Daoy (cell line): ENCODE measurements at places on chromosomes 1 and 21.

DNA sequence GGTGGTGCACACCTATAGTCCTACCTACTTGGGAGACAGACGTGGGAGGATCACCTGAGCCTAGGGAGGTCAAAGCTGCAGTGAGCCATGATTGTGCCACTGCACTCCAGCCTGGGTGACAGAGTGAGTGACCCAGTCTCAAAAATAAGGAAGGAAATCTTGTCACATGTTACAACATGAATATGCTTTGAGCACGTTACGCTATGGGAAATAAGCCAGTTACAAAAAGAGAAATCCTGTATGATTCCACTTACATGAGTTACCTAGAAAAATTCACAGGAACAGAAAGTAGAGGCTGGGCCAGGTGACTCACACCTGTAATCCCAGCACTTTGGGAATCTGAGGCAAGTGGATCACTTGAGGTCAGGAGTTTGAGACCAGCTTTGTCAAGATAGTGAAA lies 6.7 kb upstream of the PADI6 start:
- no peak for DNase-seq

GRCh38 chr1:177568622-177569021 lies 397.9 kb downstream of the BRINP2 start:
- no peak for DNase-seq

DNA sequence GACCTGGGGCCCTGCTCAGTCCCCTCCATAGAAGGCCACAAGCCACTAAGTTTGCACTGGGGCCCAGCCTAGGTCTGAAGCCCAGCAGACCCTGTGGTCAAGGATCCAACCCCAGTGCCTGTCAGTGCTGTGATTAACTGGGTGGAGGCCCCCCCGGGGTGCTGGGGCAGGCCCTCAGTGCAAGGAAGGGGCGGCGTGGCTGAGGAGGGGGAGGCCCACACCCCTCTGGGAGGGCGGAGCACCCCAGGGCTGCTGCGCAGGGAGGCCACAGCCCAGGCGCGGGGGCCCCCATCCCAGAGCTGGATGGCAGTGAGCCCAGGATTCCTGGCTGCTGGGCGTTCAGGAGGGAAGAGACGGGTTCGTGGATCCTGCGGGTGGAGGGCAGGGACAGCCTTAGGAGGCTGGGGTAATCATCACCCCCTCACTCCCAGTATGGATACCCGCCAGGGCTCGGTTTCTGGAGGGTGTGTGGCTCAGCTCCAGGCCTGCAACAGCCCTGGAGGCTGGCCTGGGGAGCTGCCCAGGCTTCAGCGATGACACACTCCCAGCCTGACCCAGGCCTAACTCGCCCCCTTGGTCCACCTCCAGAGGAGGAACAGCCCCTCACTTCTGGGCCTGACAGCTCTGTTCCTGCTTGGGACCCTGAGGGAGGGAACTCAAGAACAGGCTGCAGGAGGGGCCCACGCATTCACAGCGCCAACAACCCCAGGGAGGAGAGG lies 890 bp downstream of the GJC2 start:
- peak; percentile 43 for DNase-seq

DNA sequence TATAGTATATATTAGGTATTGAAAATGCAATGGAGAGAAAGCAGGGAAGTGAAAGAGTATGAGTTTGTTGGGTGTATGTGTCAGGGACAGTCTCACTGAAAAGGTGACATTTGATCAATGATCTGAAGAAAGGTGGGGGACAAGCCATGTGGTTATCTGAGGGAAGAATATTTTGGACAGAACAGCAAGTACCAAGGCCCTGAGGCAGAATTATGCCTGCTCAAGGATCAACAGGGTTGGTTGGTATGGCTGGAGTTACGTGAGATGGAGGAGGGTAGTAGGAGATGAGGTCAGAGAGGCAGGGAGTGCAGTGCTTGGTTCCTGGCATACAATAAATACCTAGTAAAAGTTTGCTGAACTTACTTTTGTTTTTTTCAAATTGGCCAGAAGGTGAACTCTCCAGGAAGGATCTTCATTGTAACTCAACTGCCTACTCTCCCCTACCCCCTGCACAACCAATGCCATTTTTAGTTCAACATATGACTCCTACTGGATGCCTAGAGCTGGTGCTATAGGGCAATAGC lies 1.8 kb downstream of the LAMTOR2 start:
- no peak for DNase-seq

DNA sequence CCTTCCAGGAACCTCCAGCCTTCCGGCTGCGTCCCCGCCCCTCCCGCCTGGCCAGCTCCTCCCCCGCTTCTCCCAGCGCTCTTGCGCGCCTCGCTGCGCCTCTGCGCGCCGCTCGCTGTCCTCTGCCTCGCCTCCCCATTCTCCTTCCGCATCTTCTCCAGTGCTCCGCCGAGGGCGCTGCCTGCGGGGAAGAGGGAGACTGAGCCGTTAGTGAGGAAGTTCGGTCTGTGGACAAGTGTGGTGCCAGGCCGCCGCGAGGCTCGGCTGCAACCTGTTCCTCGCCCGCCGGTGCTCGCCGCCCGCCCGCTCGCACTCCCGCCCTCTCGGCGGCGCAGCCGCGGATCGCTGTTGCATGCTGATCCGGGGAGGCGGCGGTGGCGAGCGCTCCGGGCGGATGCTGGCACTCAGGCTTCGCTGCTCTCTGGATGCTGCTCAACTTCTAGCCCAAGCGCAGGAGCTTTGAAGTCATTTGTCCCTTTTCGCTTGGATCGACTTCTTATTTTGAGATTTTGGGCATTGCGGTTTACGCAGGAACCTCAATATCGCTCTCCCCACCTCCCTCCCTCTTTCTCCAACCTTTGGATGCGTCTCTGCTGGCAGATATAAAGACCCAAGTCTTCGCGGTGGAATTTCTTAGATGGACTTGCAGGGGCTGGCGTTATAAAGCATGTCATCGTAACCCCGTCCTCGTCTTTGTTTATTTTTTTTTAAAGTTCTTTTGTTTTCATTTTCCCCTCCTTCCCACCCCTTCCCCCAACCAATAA lies 614 bp upstream of the CACNA1E start:
- peak; percentile 70 for DNase-seq

- peak; percentile 14 for DNase-seq
These were observed 192.4 kb downstream of the HMCN1 start for GRCh38 chr1:185926588-185926987.

GRCh38 chr1:234973426-234974250 lies 155.0 kb downstream of the TOMM20 start:
- no peak for DNase-seq
